ENCODE measurements at places on chromosomes 5 and 9.

DNA sequence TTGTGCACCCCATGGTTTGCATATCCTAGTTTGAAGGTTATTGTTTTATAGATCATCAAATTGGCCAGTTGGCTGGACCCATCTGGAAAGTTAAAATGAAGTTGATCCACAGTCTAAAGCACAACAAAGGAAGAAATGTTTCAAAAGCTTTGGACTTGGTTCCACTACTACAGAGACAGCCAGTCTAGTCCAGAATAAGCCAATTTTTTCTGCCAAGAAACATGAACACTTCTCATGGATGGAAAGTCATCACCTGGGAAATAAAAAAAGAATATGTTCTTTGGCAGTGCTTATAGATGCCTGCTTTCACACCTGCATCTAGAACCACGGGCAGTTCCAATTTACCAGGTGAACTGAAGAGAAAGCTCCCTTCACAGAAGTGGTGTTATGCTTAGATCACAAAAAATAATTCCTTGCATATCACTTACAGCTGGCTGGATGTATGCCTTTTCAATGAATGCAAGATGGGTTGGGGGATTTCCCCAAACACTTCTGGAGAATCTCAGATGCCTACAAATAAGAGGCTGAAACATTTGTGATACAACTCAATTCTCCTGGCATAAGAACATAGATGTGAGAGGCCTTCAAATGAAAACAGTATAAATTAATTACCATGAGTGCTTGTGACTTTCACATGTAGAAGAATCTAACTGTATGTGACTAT is 26.9 kb downstream of the C9 start:
- DNase-seq = no peak

DNA sequence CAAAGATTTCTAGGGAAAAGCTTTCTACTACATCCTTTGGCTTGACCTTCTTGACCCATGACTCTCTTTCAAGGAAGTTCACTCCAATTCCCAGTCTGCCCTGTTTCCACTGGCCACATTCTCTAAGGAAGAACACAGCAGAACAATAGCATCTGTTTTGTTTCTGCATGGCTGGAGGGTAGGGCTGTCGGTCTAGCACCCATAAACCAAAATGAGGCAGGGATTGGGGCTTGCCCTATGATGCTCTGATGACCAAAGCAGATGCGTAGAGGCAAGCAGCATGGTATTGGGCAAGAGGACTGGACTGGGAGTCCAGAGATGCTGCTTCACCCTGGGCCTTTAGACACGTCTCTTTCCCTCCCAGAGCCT is 24.1 kb downstream of the GOLGA2 start:
- DNase-seq = no peak

DNA sequence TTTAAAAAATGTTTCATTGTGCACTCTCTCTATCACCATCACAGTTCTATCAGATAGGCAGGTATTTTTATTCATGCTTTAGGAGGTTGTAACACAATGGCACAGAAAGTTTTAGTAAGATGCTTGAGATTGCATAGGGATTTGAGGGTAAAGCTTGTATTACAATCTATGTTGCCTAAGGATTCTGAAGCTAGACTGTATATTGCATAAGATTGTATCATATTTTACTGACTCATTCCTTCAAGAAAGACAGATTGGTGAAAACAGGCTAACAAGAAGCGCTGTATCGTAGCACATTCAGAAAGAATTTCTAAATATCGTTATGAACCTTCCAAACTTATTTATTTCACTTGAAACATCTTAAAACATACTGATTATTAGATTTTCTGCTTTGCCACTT is 577.7 kb downstream of the EBF1 start:
- no peak for DNase-seq

- no peak for DNase-seq
Observed at GRCh38 chr9:131465401-131465800, 37.3 kb upstream of the POMT1 start.

GRCh38 chr5:13740471-13740870 is 204.0 kb downstream of the DNAH5 start:
- no peak for DNase-seq

All from GM10248 (cell line).